GM03348 (cell line): ENCODE measurements at places on chromosomes 6 and 20.

- no peak for DNase-seq
These were observed at the start of gene PCK1 for GRCh38 chr20:57560554-57561355. TSS of gene PCK1 (plus strand) at chr20:57561110. CDS start at chr20:57561412, 302 bp downstream.

- no peak for DNase-seq
These were observed 1.4 kb downstream of the ELOVL5 start for GRCh38 chr6:53347250-53347920.

GRCh38 chr6:91083211-91083610 lies 496.3 kb upstream of the MAP3K7 start:
- peak; percentile 13 for DNase-seq

GRCh38 chr6:53986721-53987521 lies 124.3 kb upstream of the MLIP start:
- no peak for DNase-seq

GRCh38 chr6:130282234-130282995 lies 59.7 kb upstream of the SAMD3 start:
- DNase-seq: peak; percentile 45

DNA sequence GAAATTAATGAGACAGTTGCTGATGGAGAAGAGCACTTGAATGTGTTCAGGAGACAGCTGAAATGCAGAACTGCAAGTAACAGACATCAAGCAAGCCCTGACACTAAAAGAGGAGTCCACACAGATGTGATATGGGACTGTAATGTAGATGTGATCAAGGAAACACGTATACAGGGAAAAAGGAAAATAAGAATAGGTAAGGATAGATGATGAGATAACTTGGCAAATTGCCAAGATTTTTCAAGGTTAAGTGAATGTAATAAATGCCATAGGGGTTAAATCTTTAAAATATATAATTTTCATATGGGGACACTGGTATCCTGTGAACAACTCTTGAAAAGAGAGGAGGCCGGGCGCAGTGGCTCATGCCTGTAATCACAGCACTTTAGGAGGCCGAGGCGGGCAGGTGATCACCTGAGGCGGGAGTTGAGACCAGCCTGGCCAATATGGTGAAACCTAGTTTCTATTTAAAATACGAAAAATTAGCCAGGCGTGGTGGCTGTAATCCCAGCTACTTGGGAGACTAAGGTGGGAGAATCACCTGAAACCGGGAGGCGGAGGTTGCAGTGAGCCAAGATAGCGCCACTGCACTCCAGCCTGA lies 7.2 kb upstream of the SNX14 start:
- DNase-seq: no peak

- DNase-seq: no peak
These were observed 210.5 kb upstream of the SPTLC3 start for GRCh38 chr20:12798286-12798685.

- no peak for DNase-seq
These were observed 930.3 kb downstream of the QKI start for GRCh38 chr6:164344801-164345291.

- no peak for DNase-seq
These were observed 142.1 kb downstream of the PXDC1 start for GRCh38 chr6:3609388-3609787.

DNA sequence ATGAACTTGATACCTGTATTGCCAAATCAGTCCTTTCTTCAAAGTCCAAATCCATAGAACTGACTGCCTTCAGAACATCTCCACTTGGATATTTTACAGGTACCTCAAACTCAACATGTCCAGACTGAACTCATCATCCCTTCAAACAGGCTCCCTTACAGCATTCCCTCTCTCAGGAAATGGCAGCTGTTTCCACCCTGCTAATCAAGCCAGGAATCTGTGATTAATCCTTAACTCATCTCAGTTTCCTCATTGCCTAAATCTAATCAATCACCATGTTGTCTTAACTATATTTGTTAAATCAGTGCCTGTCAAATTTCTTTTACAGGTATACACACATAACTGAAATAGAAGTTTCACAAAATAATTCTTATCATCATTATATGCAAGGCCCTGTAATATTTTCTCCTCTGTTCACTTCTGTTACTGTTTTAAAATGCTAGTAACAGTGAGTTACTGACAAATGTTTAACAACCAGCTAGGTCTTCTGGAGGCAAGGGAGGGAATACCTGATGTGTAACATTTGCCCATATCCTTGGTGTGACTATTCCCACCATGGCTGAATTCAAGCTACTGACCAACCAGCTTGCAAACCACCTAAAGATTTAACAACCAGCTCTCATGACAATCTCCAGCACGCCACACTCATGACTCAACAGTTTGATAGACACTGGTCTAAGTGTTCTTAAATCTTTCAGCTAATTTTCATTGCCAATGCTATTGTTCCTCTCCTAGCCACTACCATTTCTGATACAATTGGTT lies 124.9 kb downstream of the ADAT2 start:
- DNase-seq: peak; percentile 36

GRCh38 chr20:64149809-64150560 lies 14.3 kb upstream of the MYT1 start:
- DNase-seq: no peak

- DNase-seq: no peak
These were observed 91.7 kb upstream of the AKAP12 start for GRCh38 chr6:151148111-151148510.

GRCh38 chr6:16727996-16728395 lies 33.3 kb downstream of the ATXN1 start:
- no peak for DNase-seq

GRCh38 chr6:141866731-141867497 lies 265.8 kb upstream of the GJE1 start:
- DNase-seq: no peak

- peak; percentile 28 for DNase-seq
These were observed 171.1 kb downstream of the ADAT2 start for GRCh38 chr6:143279385-143279784.

- DNase-seq: peak; percentile 49
These were observed 511.1 kb downstream of the TENT5A start for GRCh38 chr6:81241126-81242041.

DNA sequence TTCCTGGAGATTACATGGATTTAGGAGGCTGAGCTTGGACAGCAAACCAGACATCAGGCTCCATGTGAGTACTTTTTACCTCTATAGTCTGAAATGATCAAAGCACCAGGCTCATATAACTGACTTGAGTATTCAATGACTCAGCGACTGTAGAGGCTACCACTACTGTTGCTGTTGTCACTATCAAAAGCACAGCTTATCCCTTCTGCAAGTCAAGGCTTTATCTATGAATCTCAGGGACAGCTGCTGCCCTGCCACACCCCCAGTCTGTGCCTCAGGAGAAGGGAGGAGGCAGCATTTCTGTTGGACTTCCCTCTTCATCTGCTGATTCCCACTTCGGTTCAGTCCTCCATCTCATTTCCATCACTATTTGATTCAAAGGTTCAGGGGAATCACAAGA lies 80.5 kb upstream of the CNR1 start:
- DNase-seq: no peak

GRCh38 chr6:106788761-106789160 lies 159.4 kb downstream of the QRSL1 start:
- DNase-seq: no peak
